ENCODE measurements at places on chromosomes 16 and 17.

- DNase-seq, result no peak
These were observed 16.9 kb downstream of the GRIN2C start for GRCh38 chr17:74842599-74843351.

DNA sequence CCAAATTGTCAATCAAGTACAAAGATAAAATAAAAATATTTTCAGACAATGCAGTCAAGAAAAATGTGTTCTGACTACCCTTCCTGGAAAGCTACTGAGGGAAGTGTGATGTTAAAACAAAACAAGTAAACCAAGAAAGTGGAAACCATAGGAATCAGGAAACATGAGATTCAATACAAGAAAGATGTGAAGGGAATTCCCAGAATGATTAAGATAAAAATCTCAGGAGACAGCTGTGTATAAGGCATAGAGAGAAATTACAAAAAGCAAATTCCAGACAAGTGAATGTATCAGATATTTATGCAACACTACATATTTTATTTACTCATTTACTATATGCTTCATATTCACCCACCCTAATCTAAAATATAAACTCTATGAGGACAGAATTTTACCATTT is 32.2 kb downstream of the TRIM37 start:
- DNase-seq, result no peak

GRCh38 chr17:82231312-82231561 is 2.4 kb downstream of the SLC16A3 start:
- no peak for DNase-seq

GRCh38 chr17:61795546-61795945 is 67.8 kb downstream of the BRIP1 start:
- no peak for DNase-seq

DNA sequence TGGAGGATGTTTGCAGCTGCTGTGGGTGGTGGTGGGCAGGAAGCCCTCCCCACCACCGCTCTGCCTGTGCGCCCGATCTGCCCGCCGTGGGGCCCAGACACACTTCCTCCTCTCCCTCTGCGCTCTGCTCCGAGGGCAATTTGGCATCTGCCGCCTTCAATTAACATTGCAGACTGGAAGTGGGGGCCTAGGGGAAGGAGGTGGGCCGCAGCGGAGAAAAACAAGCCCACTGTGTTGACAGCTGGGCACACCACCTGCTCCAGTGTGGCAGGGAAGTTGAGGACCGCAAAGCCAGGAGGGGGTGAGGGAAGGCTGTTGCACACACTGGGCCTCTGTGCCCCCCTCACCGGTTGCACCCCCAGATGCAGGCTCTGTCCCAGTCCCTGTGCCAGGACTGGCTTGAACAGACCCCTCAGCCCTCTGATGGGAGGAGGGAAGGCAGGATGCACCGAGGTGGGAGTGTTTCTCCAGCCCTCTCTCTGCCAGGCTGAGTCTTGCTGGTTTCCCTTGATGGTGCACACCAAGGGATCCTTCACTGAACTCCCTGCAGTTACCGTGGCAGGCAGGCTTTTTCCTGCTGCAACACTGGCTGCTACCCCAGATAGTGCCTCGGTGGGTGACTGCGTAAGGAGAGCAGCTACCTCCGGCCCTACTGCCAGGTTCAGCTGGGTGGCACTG is 72.8 kb upstream of the MED9 start:
- peak; percentile 16 for DNase-seq

- DNase-seq, result no peak
These were observed 9.2 kb upstream of the ALOX12 start for GRCh38 chr17:6986676-6987075.

DNA sequence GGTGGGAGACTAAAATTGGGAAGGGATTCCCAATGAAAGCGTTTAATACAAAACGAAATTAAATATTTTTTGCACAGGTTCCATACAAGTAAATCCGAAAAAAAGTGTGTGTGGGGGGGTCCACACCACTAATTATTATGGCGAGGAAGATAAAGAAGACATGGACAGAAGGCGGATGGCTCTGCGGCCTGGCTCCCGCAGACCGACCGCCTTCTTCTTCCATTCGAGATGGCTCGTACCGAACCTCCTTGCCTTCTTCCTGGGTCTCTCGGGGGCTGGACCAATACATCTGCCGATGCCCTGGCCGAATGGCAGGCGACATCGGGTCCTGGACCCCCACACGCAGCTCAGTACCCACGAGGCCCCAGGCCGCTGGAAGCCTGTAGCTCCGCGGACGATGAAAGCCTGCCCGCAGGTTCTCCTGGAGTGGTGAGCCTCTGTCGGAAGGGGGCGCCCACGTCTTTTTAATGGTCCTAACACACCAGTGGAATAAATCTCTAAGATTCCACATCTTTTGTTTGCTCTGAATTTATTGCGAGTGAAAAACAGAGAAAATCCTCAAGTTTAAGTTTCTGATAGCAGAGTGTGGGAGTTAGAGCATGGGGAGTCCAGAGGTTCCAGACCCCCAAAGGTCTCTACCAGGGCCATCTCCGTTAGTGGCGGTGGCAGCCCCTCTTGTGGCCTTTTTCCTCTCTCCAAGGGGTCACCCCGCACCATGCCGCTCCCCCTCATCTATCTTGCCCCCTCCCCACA is 1.4 kb downstream of the PRAC2 start:
- peak; percentile 52 for DNase-seq

GRCh38 chr17:7823581-7824001 is 10.4 kb upstream of the KDM6B start:
- DNase-seq, result no peak

- DNase-seq, result no peak
These were observed 114.6 kb upstream of the NOG start for GRCh38 chr17:56478836-56479447.

DNA sequence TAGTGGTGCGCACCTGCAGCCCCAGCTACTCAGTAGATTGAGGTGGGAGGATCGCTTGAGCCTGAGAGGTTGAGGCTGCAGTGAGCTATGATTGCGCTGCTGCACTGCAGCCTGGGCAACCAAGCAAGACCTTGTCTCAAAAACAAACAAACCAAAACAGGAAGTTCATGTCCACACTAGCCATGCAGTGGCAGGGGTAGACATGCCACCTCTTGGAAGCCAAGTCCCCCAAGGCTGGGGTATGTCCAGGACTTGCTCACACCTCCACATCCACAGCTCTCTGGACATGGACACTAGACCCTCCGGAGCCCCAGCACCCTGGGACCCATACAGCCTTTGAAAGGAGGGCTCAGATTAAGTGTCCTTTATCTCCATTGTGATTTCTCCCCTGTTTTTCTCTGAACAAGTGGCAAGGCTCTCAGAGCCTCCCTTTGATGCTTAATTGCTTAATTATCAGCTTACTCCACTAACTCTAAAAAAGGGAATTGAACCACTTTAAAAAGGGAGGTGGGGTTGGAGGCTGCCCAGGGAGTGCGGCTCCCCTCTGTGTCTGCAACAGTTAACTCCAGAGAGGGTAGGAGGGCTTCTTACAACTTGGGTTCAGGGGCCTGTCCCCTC is 424.6 kb upstream of the C16orf82 start:
- no peak for DNase-seq

GRCh38 chr17:17121162-17121561 is 78.9 kb downstream of the MPRIP start:
- no peak for DNase-seq

- DNase-seq, result peak; percentile 6
These were observed 680 bp downstream of the SKA2 start for GRCh38 chr17:59154292-59154720.

- no peak for DNase-seq
These were observed 734 bp downstream of the CEP131 start for GRCh38 chr17:81221842-81222619.

DNA sequence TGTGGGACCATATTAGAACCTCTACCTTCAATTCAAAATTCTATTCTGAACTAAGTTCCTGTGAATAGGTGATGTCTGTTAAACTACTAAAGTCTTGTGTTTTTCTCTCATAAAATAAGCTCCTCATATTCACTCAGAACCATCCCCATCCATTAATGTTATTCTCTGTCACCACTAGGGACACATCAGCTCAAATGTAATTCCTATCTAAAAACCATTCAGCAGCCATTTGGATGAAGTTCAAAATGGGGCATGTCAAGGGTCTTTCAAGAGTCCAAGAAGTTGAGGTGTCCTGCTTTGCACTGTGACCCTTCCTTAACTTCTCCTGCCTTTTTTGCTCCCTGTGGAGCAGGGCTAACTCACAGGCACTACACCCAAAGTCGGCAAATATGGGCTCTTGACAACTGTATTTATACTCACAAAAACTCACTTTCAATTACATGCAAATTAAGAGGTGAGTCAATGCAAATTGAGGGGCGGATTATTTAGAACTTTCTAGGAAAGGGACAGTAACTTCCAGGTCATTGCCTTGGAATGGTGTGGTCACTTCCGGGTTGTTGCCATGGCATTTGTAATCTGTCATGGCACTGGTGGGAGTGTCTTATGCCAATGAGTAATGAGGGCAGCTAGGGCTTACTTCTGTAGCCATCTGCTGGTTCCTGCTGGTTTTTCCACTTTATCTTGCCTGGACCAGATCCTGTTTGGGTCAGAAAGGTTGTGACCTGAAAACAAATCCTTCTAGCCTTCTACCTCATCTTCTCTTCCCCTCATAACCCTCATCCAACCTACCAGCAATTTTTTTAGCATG is 128.2 kb upstream of the COX10 start:
- DNase-seq, result no peak

DNA sequence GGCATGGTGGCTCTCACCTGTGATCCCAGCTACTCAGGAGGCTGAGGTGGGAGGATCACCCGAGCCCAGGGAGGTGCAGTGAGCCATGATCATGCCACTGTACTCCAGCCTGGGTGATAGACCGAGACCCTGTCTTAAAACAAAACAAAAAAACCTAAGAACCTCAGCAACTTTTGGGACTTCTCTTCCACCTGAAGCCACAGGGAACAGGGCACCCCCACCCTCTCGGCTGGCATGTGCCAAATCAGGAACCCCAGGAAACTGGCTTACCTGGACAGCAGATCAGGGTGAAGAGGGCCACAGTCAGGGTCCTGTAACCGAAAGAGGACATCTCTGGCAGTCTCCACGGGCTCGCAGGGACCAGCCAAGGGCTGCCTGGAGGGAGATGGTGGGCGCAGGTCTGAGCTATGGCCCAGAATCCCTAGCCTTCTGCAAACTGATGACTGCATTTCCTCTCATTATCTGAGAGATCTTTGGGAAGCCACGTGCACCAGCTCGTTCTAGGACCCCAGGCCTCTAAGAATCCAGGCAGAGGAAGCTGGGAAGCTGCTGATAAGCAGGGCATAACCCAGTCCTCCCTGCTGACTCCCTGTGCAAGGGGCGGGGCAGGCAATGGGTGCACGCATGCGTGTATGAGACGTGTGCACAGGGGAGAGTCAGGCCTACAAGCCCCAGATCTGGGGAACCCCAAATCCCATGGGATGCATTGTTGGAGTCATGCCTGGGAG is 8.4 kb downstream of the PRR29 start:
- no peak for DNase-seq

- DNase-seq, result no peak
These were observed 3.4 kb downstream of the SP6 start for GRCh38 chr17:47847341-47848197.

DNA sequence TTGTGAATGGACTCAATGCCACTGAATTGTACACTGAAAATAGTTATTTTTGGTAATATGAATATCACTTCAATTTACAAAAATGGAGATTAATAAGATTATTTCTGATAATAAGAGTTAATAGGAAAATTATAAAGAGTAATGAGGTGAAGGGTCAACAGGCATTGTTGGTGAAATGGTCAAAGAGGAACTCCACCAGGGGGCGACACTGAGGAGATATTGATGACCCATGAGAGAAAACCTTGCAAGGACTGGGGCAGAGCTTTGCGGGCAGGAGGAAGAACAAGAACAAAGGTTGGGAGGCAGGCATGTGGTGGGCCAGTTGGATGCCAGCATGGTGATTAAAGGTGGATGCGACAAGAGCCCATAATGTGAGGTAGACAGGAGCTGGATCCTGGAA is 74.0 kb upstream of the XYLT1 start:
- no peak for DNase-seq

DNA sequence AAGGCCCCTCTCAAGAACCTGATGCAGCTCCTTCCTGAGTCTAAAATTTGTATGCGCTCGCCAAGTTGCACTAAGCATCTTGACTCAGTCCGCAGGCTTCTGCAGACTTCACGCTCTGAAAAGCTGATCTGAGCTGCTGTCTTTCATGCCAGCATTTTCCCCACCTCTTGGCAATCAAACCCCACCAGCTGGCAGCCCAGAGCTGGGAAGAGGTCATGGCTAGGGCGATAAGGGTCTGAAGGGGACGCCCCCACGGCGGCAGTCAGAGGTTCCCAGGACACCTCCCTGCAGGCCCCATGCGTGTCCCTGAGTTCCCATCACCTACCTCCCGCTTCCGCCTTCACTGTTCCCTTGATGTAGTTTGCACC is 5.1 kb upstream of the UNC13D start:
- DNase-seq, result no peak

- no peak for DNase-seq
These were observed 17.8 kb downstream of the SAP30BP start for GRCh38 chr17:75684924-75685323.

DNA sequence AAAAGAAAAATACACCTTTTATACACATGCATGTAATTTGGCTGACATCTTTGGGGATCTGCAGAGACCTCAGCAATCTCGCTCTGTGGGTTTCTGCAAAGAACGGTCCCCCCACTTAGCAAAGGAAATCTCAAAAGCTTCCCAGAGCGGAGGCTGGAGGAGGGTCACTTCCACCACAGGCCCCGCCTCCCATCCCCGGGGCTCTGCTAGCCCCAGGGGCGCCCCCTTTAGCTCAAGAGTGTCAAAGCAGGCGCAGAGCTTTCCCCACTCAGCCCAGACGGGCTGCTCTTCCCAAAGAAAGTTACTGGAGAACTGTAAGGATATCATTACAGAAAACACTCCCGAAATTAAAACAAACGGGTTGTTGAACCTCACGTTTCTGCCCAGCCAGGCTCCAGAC is 11.4 kb downstream of the SLC13A5 start:
- DNase-seq, result no peak

- DNase-seq, result no peak
These were observed 80.2 kb downstream of the DYNLRB2 start for GRCh38 chr16:80620736-80621605.

GRCh38 chr16:11852092-11852809 is 909 bp upstream of the RSL1D1 start:
- DNase-seq, result no peak

DNA sequence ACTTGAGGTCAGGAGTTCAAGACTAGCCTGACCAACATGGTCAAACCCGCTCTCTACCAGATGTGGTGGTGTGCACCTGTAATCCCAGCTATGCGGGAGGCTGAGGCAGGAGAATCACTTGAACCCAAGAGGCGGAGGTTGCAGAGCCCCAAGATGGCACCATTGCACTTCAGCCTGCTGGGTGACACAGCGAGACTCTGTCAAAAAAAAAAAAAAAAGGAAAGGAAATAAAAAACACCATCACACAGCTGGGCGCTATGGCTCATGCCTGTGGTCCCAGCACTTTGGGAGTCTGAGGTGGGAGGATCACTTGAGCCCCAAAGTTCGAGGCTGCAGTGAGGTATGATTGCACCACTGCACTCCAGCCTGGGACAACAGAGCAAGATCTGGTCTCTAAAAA is 13.3 kb upstream of the SBK1 start:
- DNase-seq, result no peak

- no peak for DNase-seq
These were observed 6.7 kb upstream of the ADGRG1 start for GRCh38 chr16:57621521-57622271.

- DNase-seq, result no peak
These were observed 59.8 kb downstream of the ANKFN1 start for GRCh38 chr17:56213031-56213430.

GRCh38 chr16:89831810-89832328 is 3.6 kb downstream of the SPIRE2 start:
- no peak for DNase-seq

GRCh38 chr17:78780335-78780734 is 1.7 kb downstream of the CYTH1 start:
- DNase-seq, result no peak

- no peak for DNase-seq
These were observed 27.9 kb downstream of the POLR2A start for GRCh38 chr17:7512105-7512504.
